ENCODE measurements at places on chromosomes 7 and 10.

DNA sequence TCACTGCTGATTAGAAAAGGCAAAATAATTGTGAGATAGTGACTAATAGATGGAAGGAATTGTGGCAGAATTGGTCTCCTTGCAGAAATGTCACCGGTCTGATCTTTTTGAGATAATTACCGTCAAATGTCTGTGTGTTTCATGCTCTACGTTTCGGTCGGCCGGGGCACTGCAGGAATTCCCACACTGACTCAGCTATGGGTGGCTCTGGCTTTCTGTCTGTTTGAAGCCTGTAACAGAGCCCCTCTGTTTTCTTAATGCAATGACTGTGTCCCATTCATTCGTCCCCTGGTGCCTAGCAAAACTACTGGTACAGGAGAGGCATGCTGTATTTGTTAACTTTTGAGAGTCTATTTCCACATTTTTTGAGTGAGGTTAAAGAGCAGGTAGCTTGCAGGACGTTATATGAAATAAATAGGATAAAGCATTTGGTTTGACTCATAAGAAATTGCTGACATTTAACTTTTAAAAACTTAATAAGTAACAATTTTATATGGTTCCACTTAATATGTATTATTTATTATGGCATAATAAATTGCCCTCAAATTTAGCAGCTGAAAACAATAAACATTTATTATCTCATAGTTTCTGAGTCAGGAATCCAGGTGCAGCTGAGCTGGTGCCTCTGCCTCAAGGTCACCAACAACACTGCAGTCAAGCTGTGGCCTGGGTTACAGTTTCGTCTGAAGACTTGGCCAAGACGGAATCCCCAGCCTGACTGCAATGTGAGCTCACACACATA lies 53.3 kb upstream of the CTBP2 start:
- no peak for DNase-seq

GRCh38 chr10:14879124-14879927 lies 660 bp downstream of the SUV39H2 start:
- peak; percentile 18 for DNase-seq

GRCh38 chr7:50650057-50650664 lies 85.0 kb upstream of the DDC start:
- no peak for DNase-seq

GRCh38 chr10:13037832-13038231 lies 36.3 kb upstream of the CCDC3 start:
- no peak for DNase-seq

DNA sequence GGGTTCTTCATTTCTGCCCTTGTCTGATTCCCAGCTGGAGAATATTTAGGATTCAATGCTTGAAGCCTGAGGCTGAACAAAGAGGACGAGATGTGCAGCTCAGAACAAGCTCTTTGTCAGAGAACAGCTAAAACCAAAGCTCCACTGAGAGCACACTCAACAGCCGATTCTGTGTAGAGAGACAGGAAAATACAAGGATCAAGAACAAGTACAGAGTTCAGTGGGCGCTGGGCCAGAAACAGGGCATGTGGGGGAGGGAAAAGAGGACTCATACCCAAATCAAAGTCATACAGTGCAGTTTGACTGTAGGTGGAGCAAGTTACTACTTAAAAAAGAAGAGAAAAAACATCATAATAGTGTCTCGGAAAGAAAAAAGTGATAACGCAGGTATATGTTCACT lies at the start of gene AGMO:
Gene AGMO, minus strand, starts transcription at position 181 of the 400 bp plus-strand sequence.
- DNase-seq, result peak; percentile 51

- DNase-seq, result no peak
Measured at GRCh38 chr7:146647445-146647844, 530.8 kb downstream of the CNTNAP2 start.

All from breast epithelium (tissue), 4 donors.